ENCODE measurements at places on chromosomes 2 and 18.

GRCh38 chr2:57515366-57515765 lies 531.2 kb upstream of the VRK2 start:
- no peak for DNase-seq

- DNase-seq: no peak
These were observed 143.0 kb downstream of the ARL6IP6 start for GRCh38 chr2:152861349-152861942.

GRCh38 chr2:129876541-129876940 lies 102.9 kb upstream of the RAB6C start:
- DNase-seq: no peak

DNA sequence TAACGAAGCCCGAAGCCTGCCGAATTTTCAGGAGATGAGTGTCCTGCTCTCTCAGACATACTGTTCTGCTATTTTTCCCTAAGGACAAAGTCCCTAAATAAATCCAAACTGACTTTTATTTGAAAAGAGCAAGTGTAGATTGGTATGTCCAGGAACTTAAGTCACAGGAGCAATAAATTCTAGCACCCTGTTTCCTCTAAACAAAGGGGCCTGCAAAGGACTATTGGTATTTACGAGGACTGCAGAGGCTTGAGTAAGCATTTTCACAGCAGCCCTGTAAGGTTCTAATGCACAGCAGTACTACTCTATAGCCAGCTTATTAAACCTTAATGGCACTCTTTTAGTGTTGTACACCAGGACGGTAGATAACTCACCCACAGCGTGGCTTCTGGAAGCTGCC lies 740.3 kb downstream of the NRXN1 start:
- DNase-seq: no peak

DNA sequence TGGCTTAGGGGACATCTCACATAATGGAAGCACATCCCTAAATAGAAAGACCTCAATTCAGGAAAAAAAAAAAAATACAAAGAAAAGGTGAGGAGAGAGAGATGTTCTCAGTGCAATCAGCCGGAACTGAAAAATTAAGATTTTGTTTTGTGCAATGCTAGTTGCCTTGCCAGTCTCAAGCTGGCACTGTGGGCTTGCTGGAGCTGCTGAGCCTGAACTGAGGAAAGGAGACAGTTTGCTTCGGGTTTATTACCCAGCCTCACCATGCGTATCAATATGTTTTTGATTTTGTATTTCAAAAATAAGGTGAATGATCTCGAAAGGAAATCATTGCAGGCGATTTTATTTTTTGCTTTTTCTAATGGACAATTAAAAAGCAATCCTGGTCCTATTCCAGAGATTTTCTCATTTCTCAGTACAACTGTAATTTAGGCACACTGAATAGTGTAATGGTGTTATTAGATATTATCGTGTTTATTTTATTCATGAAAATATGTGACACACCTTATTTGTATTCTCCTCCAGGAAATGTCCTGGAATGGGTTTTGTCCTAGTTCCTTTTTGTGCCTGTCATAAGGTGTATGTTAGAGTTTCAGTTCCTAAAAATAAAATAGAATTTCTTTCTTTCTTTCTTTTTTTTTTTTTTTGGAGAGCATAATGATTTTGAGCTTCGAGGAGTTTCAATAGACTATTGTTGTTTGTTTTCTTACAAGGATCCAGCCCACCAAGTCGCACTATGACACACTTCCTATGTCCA lies 72.8 kb upstream of the ZEB2 start:
- no peak for DNase-seq

DNA sequence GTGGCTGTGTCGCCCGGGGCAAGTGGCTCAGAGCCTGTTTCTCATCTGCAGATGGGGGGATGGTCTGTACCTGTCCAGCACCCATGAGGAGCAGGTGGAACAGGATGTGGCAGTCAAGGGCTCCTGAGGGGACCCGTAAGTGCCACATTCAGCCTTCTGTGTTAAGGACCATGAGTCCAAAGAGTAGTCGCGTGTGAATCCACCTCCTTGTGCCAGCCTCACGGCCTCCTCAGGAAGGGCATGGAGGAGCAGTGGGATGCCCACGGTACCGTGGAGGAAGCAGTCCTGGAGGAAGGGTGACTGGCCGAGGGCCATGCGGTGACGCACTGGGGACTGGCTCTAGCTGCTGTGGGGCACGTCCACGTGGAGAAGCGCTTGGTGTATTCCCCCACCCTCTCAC lies 61.1 kb downstream of the ODC1 start:
- no peak for DNase-seq

GRCh38 chr2:138003411-138003810 lies 39.1 kb downstream of the HNMT start:
- DNase-seq: no peak

DNA sequence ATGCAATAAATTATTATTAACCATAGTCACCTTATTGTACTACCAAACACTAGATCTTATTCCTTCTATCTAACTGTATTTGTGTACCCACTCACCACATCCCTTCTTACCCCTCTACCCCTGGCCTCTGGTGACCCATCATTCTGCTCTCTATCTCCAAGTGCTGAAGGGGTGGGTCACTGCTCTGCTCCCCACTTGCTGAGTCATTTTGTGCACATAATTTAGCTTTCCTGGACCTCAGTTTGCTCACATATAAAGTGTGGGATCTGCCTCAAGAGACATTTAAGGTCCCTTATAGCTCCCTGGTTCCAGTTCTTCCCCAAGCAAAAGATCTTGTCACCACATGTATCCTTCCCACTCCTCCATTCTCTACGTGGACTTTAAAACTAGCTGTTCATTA lies 169.4 kb downstream of the ZNF385B start:
- no peak for DNase-seq

DNA sequence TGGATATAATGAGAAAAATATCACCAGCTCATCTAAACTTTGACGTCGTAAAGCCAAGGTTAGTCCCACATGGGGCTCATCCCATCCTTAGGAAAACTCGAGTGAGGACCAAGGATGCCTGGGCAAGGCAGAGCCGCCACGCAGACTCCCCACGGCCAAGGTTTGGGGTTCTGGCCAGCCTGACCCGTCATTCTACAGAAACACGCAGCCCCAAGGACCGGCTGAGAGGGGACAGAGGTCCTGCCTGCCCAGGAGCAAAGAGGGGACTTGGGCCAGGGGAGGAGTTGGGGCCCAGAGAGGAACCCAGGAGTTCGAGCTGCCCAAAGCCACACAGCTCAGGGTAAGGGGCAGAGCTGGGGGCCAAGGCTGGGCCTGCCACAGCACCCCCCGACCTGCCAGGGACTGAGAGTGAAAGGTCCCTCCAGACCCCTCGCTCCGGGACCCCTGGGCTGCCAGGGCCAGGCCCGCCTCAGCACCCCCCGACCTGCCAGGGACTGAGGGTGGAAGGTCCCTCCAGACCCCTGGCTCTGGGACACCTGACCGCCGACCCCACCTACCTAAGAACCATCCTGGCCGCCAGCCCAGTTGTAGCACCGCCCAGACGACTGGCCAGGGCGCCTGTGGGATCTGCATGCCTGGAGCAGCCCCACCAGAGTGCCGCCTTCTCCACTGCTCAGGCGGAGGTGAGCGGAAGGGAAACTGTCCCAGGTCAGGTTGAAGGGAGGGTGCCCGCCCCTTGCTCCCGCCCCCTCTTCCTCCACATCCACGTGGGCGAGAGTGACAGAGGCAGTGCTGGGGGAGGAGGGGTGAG lies at the start of gene PDCD1:
Gene PDCD1, minus strand, starts transcription at position 689 of the 811 bp plus-strand sequence. Its CDS starts 56 bp downstream, at position 633.
- DNase-seq: peak; percentile 50

DNA sequence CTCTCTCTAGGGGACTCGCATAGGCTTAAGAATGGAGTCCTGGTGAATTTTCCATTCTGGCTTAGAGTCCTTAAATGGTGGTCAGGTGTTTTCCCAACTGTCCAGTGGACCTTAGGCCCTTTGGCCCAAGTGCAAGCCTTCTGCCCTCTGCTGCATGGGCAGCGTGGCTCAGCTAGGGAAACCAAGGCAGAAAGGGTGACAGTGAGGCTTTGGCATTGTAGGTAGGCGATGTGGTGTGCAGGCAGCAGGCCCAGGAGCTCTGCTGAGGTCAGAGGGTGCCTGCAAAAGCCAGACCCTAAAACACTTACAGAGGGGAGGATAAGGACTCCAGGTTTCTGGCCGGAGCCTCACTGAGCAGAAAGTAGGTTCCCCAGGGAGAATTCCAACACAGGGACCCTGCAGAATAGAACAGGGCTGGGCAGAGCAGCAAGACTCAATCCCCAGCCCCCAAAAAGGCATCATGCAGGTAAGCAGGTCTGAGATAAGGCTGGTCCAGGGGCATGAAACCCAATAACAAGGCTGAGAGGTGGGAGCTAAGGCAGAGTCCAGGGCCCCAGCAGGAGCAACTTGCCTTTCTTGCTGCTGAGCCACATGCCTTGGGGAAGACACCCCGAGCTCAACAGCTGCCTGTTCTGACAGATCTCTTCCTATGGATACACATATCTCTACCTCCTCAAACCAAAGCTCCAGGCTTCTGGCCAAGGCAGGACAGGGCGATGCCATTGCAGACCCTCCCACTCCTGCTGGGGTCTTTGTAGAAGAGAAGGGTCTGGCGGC lies 199.7 kb downstream of the TNS1 start:
- DNase-seq: peak; percentile 57

DNA sequence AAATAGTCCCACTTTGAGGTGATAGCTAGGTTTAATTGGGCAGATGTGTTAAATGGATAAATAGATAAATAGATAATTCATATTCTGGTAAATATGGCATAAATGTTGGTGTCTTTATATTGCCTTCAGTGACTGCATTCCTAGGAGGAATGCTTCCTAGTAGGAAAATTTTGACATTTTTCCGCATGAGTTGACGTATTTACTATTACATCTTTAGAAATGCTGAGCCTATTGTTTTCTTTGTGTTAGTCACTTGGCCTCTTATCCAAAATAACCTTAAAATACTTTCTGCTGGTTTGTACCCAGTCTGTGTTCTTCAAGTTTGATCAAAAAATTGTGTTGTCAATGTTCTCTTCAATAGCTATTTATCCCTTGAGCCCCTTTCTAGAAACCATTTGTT lies 495.6 kb upstream of the ZEB2 start:
- DNase-seq: no peak

DNA sequence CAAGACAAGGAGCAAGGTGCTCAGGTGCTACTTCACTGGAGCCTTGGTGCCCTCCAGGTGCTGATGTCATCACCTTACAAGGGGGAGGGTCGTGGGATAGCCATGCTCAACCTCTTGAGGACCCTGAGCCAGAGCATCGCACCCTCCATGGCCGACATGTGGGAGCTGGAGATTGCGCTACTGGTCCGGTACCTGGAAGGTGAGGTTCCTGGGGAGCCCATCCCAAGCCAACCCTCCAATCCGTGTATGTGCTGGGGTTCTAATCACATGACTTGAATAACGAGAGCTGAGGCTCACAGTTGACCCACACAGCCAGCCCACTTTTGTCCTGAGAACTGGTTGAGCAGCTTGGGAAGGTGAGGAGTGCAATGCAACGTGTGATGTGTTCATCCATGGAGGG lies 25.9 kb downstream of the MROH2A start:
- no peak for DNase-seq

DNA sequence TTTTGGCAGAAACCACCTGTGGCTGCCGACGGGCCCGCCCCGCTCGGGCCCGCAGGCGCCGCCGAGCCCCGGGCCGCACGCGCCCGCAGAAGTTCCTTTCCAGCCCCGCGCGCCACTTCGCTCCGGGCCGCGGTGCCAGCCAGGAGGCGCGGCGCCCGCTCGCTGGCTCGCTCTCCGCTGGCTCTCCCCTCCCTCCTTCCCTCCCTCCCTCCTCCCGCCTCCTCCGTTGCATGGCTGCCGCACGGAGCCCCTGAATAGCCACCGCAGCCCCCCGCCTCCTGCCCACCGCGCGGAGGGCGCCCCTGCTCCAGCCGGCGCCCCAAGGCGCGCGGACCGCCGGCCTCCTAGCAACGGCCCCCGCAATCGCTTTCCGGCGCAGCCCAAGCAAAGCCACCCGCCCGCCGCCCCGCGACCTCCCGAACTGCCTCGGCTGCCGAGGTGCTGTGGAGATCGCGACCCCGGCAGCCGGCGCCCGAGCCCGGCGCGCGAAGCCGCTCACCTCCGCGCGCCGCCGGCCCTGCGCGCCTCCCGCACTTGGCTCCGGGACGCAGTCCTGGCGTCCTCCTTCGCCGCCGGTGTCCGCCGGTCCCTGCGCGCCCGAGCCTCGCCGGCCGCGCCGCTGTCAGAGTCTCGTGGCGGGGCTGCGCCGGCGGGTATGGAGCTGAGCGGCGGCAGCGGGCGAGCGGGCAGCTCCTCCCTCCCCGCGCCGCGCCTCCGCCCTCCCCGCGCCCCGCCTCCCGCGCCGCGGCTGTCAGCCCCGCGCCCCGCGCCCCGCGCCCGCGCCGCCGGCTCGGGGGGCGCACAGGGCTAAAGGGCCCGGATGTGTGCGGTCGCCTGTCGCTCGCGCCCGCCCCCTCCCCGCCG lies at the start of gene ZBTB7C:
Gene ZBTB7C, minus strand, starts transcription at position 657 of the 864 bp plus-strand sequence.
- peak; percentile 60 for DNase-seq

GRCh38 chr2:168663993-168664392 lies 138.4 kb upstream of the NOSTRIN start:
- DNase-seq: no peak

GRCh38 chr18:75211626-75211952 lies 992 bp downstream of the TSHZ1 start:
- no peak for DNase-seq

- DNase-seq: peak; percentile 20
These were observed 72.0 kb upstream of the ODC1 start for GRCh38 chr2:10520154-10520553.

GRCh38 chr2:144377914-144378313 lies 142.0 kb downstream of the ZEB2 start:
- DNase-seq: no peak

- no peak for DNase-seq
These were observed 116.5 kb upstream of the OTOS start for GRCh38 chr2:240256704-240257637.

DNA sequence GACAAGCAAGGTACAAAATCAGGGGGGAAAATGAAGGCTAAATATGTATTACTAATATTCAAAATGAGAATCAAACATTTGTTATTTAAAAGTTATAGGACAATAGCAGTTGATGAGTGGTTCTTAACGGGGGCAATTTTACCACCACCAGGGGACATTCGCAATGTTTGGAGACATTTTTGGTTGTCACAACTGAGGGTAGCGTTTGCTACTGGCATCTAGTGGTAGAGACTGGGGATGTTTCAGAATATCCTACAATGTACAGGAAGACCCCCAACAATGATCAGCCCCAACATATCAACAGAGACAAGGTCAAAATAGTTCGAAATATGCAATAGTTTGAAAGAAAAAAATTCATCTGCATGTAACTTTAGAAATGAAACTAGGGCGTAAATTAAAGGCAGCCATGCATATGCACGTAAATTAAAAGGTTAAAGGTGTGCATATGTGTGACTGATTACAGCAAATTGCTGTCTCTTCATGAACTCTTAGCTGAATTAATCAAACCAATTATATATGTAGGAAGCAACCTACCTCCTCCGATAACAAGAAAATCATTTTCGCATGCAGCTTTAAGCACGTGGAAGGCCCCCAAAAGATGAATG lies 61.2 kb upstream of the CUL3 start:
- no peak for DNase-seq

- no peak for DNase-seq
These were observed 27.4 kb downstream of the USP34 start for GRCh38 chr2:61443342-61444041.

DNA sequence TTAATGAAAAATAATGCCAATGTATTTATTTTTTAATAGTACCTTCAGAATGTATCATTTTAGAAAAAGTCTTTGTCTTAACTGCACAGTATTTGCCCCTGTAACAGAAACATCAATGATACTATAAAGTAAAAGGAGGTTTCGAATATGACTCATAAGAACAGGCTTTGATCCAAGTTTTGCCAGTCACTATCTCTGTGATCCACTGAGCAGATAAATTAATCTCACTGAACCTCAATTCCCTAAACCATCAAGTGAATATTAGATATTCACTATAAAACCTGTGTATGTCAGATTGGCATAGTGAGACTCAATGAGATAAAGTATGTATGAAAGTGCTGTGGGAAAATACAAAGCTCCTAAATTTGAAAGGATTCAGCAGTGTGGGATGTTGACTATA lies 292.1 kb downstream of the EXOC6B start:
- no peak for DNase-seq

Data from aorta (tissue), 5 donors.